ENCODE measurements at places on chromosomes 2 and 18.

DNA sequence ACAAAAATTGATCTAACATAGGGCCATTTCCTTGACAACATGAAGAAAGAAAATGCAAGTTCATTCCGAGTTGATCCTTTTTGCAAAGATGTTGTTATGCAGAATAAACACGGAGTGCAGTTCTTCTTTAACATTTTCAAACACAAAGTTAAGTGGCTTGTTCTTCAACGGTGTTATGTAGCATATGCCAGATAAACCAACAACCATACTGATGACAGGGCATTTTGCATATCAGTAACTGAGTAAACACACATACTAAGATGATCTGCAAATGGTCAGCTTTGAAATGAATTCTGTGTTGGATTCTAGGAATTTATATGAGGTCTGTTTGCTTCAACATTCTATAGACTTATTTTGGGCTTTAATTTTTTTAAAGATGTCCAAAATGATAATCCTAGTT lies 266.4 kb downstream of the GPD2 start:
- no peak for DNase-seq

DNA sequence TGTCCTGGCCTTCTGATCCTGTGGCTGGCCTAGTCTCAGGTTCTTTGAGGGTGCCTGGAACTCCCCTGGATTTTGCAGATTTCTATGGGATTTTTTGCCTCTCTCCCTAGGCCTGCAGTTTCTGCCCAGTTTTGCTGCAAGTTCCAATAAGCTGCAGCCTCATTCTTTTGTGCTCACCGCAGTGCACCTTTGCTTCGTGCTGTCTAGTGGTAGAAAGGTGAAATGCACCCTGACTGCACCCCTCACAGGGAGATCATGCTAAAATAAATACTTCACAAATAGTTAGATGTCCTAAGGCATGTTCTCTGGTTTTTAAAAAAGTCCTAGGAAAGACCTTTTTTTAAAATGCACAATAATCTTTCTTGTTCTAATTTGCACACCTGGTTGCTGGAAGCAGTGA lies 72.5 kb downstream of the GNAL start:
- DNase-seq, result no peak

- DNase-seq, result no peak
Measured at GRCh38 chr2:231530099-231531011, at the start of gene NMUR1. TSS of gene NMUR1 (minus strand) at chr2:231530445. CDS start at chr2:231530361, 84 bp downstream.

DNA sequence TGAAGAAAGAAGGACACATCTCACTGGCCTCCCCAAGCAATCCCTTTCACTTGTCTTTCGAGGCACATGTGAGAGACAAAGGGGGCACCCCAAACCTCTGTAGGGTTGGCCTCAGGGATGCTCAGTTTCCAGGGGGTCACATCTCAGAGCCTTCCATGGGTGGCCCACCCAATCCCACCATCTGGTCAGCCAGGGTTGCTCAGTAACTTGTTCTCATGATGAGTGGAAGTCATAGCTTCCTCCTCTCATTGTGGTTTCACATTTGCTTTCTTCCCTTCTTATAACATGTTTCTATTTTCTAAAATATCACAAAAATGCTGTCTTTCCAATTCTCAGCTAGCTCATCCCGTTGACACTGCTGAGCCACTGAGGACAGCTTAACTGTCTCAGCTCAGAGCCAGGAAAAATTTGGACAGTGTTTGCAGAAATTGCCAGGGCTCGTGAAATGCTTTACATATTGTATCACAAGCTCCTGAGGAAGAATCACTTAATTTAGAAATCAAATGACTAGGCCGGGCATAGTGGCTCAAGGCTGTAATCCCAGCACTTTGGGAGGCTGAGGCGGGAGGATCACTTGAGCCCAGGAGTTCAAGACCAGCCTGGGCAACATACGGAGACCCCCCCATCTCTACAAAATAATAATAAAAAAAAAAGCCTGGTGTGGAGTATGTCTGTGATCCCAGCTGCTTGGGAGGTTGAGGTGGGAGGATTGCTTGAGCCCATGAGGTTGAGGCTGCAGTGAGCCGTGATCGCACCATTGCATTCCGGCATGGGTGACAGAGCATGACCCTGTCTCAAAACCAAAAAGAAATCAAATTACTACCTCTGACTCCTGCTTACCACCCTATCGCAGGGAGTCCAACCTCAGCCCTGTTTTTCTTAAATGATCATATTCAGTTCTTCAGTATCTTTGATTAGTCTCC lies 129.3 kb downstream of the PRKCE start:
- DNase-seq, result no peak

GRCh38 chr2:69007169-69007568 lies 5.8 kb upstream of the ANTXR1 start:
- DNase-seq, result no peak

DNA sequence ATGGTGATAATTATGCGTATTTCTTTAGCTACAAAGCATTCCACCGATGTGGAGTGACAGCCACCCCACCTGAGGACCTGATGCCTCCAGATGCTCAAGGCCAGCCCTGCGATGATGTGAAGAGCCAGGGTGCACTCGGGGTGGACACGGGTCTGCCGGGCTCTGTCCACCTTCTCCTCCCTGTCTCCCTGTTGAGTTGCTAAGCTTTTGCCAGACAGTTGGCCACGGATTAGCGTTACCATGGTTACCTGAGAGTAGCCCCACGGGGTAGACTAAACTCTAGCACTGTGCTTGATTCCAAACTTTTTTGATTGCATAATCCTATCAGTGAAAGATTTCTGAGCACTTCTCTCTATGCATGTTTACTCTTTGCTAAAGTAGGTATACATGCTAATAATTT lies 86.2 kb downstream of the SMIM21 start:
- no peak for DNase-seq

- DNase-seq, result no peak
Measured at GRCh38 chr2:74045454-74045853, 60.7 kb downstream of the TET3 start.

DNA sequence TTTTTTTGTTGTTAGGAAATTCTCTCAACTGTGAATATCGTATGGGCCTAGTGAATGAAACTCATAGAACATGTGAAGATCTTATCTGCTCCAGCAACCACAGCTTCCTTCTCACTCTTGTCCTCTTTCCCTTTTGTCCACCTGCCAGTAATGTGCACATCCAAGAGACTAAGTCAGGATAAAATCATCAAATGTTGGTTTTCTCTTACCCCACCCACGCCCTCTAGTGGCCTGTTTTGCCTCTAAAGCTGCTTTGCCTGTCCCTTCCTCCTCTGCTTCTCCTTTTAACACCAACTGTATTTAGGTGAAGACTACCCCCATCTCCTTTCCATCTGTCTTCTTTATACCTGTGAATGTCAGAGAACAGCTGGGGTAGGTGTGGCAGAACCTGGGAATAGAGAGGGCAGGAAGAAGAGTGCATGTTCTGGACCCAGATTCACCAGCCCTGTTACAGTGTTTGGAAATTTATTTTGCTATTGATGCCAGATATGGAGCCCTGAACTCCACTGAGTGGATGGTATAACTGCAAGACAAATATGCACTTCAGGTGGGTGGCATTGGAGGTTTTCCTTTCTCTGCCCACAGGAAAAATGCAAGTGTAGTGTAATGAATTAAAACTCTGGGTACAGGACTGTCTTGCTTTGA lies 8.4 kb upstream of the MGAT5 start:
- DNase-seq, result no peak

- peak; percentile 83 for DNase-seq
Measured at GRCh38 chr2:54728669-54729120, 5.2 kb downstream of the EML6 start.

GRCh38 chr2:80887841-80888378 lies 583.4 kb upstream of the LRRTM1 start:
- DNase-seq, result no peak

DNA sequence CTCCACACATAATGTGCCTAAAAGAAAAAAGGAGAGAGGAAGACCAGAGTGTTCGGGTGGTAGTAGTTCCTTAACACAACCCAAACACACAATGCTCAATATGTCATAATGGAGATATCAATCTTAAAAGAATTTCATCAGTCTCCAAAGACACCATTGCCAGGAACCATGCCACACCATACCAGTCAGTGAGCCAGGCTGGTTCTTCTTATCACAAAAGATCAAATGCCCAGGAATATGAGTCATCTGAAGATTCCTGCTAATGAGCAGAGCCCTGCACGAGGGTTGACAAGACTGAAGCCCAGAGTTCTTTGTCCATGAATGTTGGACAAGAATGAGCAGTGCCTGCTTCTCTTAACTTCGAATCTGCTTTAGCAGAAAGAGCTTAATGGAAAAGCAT lies 262.3 kb downstream of the ZNF516 start:
- no peak for DNase-seq

DNA sequence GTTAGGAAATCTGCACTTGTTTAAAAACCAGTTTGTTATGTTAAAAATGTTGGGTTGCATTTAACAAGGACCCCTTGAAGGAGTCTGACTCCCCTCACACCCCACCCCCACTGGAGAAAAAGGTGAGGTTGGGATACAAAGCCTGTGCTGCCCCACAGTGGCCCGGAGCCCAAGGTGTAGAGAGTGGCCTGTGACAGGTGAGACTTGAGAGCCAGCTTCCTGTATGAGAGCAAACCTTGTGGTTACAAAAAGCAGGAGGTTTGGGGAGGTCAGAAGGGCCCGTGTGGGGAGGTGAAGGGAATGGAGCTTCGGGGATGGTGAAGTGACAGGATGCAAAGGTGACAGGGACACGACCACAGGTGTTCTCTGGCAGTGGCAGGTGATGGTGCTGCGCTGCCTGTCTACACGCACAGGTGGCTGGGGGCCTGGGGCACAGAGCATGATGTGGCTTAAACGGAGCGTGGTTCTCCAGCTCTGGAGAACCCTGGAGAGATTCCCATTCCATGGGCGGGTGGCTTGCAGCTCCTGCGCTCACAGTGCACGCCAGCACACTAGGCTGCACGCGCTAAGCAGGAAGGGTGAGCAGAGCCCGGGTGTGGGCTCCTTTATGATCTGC lies 29.0 kb downstream of the IMPA2 start:
- DNase-seq, result no peak

DNA sequence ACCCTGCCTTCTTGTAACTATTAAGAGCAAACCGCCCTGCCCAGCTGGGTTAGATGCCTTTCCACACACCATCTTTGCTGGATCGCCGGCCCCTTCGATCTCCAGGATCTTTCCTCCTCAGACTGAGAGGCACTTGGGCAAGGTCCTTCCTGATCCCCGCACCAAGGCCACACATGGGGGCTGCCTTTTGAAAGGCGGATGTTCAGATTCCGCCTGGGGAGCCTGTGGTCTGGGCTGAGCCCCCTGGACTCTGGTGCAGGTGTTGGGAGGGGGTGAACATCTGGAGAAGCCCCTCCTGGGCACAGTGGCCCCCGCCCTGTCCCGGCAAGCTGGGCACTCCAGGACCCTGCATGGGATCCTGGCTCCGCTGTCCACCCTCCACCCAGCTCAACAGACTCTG lies 135.4 kb upstream of the HDAC4 start:
- peak; percentile 36 for DNase-seq

DNA sequence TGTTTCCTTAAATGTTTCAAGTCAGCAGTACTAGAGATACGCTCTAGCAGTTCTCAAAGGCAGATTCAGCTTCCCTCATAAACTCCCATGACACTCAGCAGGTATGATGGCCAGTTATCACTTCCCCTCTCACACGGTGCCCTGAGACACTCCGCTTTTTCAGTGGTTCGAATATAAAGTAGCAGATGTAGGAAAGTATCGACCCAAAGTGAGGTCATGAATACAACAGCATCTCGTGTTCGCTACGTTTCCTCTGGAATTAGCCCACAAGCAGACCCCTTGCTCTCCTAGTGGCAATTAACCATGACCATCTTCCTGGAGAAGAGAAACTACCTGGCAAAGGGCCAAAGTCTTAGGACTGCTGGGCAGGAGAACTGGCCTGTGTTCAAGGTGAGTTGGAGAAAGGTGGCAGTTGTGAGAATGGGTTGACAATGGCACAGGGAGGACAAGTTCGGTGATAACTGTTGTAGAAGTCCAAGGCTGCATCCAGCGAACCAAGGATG lies 9.3 kb upstream of the AGBL5 start:
- DNase-seq, result no peak

DNA sequence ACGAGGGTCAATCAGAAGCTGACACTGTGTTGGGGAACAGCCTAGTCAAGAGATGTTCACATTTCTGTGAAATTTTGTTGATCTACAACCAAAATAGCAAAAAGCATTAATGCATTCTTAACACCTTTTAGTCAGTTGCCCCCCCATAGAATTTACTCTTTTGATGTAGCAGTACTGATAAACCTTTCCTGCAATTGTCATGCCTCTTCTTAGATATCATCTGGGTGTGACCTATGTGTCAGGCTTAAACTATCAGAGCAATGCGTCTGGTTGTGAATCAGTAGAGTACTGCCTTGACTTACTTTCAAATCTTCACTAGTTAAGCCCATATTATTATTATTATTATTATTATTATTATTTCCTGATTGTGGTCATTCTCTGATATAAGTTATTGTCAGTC lies 61.9 kb downstream of the GREB1L start:
- DNase-seq, result no peak

DNA sequence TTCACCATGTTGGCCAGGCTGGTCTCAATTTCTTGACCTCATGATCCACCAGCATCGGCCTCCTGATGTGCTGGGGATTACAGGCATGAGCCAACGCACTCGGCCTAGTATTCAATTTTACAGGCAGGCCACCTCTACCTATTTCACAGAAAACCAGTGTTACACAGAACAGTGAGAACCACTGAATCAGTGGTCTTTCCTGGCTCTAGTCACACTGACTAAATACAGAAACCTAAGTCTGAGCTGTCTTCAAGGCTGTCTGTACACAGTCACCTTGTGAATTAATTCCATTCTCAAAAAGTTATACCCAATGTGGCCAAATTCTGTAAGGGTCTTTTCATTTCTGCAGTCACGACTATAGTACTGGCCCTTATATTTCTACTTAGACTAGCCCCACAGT lies 3.5 kb downstream of the RNF149 start:
- no peak for DNase-seq
